ENCODE measurements at places on chromosomes 7 and 10.

- no peak for DNase-seq
These were observed 290.8 kb upstream of the BMPER start for GRCh38 chr7:33614357-33615117.

- no peak for DNase-seq
These were observed 15.5 kb downstream of the LOXL4 start for GRCh38 chr10:98252464-98252863.

DNA sequence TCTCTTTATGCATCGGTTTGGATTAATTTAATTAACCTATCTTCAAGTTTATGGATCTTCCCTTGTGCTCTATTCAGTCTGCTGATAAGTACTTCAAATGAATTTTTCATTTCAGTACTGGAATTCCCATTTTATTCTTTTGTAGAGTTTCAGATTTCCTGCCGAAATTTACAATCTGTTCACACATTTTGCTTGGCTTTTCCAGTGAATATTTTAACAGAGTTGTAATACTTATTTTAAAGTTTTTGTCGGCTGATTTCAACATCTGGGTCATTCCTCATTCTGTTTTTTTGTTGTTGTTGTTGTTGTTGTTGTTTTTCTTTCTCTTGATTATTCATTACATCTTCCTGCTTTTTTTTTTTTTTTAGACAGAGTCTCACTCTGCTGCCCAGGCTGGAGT lies 89.9 kb upstream of the KCNMA1 start:
- DNase-seq: no peak

GRCh38 chr7:99314504-99314903 lies 11.2 kb upstream of the ARPC1A start:
- no peak for DNase-seq

- peak; percentile 9 for DNase-seq
These were observed 795 bp downstream of the LHFPL3 start for GRCh38 chr7:104328970-104329825.

GRCh38 chr7:98930464-98930863 lies 52.1 kb downstream of the TRRAP start:
- no peak for DNase-seq

Data from activated gamma-delta T cell (primary cell).